ENCODE measurements at places on chromosomes 16 and 17.

GRCh38 chr16:11706180-11706742, 36.4 kb downstream of the TXNDC11 start:
- no peak for DNase-seq

- DNase-seq, result no peak
These were observed 464.7 kb upstream of the TOM1L1 start for GRCh38 chr17:54435966-54436365.

GRCh38 chr17:1829216-1829591, 498 bp downstream of the SMYD4 start:
- no peak for DNase-seq

DNA sequence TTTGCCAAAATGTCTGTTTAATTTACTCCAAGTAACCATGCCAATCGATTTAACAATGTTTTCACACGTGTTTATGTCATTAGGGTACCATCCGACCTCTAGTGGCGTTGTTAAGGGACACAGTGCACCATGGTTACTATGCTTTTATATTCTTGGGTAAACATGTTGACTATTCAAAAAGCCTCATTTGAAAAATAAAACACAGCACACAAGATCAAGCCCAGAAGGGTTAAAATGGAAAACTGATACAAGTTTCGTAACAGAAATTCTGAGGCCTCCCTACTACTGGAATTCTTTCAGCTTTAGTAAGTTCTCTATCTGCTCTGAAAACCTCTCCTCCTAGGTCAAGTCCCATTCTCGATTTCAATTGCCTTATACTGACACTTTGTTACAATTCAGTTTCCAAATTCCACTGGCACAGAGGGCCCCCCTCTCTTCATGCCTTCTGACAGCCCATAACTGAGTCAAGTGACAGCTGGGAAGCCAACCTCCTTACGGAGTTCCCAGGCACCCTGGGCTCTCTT, 2.1 kb downstream of the CFAP20 start:
- no peak for DNase-seq

- no peak for DNase-seq
These were observed 82.2 kb upstream of the CDH13 start for GRCh38 chr16:82544378-82545160.

DNA sequence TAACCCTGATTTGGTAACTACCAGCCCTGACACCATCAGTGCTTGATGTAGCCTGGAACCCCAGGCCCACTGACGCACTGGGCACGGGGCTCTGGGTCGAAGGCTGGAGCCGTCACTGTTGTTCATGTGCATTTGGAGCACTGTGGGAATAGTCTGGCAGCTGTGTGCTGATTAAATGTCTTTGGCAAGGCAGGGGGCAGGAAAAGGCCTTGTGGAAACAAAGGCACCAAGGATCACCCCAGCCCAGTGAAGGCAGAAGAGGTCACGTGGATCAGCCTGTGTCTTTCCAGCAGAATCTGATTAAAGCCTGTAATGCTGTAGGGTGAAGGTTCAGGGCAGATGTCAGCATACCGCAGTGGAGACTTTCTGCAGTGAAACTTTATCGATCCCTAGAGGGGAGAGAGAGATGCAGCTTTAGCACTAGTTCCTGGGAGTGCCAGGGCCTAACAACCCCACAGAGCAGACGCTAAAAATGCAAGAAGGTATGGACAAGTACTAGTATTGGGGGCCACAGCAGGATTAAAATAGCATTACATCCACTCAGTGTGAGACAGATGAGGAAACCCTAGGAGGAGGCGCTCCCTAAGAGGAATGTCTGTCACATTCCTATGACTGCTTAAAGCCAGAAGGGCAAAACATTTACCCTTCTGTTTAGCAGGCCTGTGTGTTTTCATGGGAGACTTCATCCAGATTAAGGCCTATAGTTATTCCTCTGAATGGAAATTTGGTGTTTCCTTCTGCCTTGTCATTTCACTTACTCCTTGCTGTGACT, 9.7 kb downstream of the ZNHIT3 start:
- DNase-seq, result no peak

GRCh38 chr16:4416200-4417032, at the start of gene CORO7:
TSS of gene CORO7 (minus strand) at chr16:4416596. CDS start at chr16:4416518, 78 bp downstream.
- peak; percentile 71 for DNase-seq

DNA sequence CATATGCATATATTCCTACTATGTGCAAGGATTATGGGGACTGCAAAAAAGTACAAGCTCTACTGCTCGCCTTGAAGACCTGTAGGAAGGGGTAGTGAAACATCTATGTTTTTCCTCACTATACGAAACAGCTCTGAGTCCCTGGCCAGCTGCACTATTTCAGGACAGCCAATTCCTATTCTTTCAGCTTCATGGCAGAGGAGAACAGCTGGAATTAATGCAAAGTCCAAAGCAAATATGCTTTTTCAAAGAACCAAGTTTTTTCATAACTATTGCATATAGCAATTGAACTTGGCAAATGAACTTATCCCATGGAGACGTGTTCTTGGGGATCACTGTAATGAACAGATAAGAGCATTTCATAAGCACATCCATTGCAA, 122.3 kb downstream of the SPACA3 start:
- no peak for DNase-seq

GRCh38 chr16:27335349-27336053, 21.7 kb downstream of the IL4R start:
- no peak for DNase-seq

DNA sequence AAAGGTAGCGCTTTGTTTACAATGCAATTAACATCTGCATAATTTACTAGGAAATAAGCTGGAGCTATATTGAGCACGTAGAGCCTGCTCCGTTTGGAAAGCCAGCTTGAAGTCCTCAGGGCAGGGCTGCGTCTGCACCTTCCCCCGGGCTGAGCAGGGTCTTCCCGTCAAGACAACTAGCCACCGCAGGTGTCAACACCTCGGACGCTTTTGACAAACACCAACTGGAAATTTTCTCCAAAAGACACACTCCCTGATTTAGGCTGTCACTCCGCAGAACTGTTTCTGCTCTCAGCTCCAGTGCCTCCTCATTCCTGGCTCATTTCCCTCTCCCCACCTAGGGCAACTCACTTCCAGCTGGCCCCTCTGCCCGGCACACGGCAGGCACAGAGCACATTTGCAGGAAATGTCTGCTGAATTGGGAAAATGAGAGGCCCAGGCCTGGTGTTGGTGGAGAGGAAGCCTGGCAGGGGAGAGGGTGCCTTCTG, 170.3 kb downstream of the MAF start:
- no peak for DNase-seq

- no peak for DNase-seq
These were observed 565 bp upstream of the XAF1 start for GRCh38 chr17:6755281-6755680.

GRCh38 chr17:19242323-19242722, 5.2 kb downstream of the EPN2 start:
- DNase-seq, result no peak

DNA sequence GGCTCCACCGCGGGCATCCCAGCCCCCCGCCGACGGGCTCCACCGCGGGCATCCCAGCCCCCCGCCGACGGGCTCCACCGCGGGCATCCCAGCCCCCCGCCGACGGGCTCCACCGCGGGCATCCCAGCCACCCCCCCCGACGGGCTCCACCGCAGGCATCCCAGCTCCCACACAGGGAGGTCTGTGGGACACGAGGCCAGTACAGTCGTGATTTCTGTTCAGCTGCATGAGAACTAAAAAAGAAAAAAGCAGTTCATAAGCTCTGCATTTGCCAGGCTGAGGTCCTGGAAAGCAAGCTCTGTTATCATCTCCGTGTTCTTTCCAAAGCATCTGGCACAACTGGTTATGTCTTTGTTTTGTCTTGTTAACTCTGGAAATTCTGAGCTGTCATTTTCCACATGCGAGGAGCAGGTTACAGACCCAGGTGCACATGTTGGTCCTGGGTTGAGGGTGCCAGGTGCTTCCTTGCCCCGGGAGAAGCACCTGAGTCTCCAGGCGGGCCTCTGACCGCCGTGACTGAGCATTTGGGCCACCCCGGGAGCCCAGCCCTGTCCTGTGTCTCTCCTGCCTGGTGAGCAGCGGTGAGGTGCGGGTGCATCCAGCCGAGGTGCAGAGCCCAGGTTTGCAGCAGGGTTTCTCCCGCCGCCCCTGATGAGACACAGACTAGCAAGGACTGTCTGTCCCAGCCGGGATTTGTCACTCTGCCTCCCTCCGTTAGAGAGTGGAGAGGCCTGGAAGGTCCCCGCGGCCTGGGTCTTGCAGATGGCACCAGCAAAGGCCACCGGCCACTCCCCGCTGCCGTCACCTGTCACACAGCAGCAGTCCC, 9.9 kb upstream of the WFIKKN1 start:
- DNase-seq, result no peak

GRCh38 chr17:36133602-36134236, 30.1 kb downstream of the CCL4 start:
- DNase-seq, result no peak

DNA sequence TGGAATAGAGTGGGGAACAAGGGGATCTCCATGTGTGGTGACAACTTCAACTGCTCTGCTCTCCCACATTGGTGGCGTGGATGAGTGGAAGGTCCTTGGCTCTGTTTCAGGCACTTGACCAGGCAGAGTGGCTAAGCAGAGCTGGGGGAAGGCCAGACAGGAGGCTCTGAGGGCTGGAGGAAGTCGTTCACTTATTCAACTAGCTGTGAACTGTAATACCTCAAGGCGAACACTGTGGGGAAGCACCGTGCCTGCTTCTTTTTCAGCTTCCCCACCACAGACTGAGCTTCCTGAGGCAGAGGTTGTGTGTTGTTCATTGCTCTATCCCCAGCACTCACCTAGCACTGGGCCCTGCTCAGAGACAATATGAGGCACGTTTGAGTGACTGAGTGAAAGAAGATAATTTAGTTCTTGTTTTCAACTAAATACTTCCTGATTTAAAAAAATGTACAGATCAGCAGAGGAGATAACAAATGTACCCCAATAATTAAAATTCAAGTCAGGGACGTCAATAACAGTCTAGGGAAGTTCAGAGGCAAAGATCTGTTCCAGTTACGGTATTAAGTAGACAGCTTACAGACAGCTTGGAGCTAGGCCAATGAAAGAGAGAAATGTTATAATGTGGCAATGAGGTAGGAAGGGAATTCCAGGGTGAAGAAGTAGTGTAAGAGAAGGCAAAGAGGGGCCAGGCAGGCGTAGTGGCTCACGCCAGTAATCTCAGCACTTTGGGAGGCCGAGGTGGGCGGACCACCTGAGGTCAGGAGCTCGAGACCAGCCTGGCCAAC, 34.7 kb downstream of the MYO18A start:
- DNase-seq, result peak; percentile 59

DNA sequence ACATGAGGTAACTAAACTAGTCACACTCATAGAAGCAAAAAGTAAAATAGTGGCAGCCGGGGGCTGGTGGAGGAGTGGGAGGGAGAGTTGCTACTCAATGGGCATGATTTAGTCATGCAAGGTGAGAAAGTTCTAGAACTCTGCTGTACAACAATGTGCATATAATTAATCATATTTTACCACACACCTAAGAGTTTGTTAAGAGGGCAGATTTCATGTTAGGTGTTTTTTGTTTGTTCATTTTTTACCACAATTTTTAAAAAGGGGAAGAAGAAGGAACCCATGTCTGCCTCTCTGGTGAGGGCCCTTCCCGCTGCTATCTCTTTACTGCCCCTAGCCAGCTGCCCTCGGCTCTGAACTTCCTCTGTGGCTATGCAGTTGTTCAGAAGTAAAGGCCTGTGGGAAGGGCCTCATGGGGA, 11.2 kb downstream of the CD300LB start:
- peak; percentile 90 for DNase-seq
